Activated T-helper 1 cell treated with anti-CD3 and anti-CD28 coated beads, Interleukin-2, amount 50 U/mL, for 16 hours (primary cell): ENCODE measurements at places on chromosomes 1 and 21.

DNA sequence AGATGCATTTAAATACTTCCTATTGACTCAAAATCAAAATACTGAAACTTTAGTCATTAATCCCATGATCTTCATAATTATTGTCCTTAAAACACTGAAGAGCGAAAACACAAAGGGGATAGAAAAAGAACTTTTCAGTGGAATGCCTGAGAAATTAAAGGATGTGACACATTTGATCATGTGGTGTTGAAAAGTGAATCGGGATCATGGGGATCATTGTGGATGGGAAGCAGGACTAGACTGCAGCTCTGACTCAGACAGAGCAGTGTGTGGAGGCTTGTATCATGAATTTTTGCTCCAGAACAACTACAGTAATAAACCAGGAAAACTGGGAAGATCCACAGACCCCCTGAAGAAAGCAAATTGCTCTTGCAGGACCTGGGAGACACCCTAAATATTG is 161.1 kb upstream of the CXADR start:
- no peak for DNase-seq

DNA sequence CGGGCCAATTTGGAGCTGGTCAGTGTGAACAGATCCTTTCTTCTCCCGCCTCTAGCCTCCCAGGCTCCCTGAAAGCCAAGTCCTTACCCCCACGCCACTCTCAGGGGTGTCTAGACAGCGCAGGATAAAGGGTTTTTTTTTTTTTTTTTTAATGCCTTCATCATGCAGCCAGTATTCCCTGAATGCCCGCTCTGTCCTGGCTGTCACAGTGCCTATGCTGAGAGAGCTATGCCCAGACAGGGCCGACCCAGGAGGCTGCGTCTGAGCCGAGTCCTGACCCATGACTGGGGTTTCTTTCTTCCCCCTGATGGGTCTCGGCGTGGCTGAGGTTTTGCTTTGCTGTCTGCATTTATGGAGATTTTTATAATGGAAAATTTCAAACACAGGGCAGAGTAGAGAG is 18.3 kb downstream of the SPSB1 start:
- DNase-seq: no peak

DNA sequence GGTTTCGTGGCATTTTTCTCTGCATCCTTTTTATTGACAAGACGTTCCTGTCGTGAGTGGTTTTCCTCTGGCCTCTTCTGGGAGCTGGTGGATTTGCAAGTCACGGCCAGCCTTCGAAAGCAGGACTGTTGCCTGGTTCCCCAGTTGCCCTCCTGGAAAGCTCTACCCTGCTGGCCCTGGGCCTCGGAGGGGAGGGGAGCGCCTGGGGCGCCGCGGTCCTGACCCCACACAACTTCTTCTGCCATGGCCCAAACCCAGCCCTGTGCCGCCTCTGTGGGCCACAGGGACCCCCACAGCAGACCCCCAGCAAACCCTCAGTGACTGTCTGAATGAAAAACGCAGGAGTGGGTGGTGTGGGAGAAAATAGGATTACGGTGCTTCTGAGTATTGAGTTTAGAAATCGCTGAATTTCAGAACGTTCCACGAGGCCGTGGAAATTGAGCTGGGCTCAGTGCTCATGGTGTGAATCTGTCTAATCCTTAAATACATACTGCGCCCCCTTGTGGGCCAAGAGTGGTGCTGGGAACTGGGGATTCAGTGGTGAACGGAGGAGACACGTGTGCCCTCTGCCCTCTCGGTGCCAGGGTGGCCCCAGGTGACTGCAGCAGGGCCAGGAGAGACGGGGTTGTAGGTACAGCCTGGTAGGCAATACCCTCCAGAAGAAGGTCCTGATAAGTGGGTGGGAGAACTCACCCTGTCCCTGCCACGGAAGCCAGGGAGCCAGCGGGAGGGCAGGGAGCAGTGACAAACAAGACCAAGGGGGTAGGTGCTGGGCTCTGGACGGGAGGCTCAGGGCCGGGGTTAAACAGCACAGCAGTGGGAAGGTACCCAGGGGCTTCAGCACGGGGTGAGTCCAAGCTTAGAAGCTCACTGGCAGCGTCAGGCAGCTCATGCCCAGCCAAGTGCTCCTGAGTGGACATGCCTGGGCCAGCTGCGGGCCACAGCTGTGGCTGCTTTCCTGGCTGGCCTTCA is 101.2 kb upstream of the COL6A1 start:
- DNase-seq: peak; percentile 38

GRCh38 chr1:61914823-61915482 is 172.7 kb downstream of the PATJ start:
- no peak for DNase-seq
